ENCODE measurements at places on chromosomes 5 and 9. TPM values are rescaled to one million over a fixed set of nuclear protein-coding genes. Genes with fewer than 3 reads are reported as not detected.

SHOC1 gene
- total RNA-seq, result not detected

DNAH5 gene
- total RNA-seq, result 4.7 TPM

F12 gene
- total RNA-seq, result 0.56 TPM

RNF183 gene
- not detected for total RNA-seq

PLCXD3 gene
- total RNA-seq, result under 0.01 TPM

FAM163B gene
- not detected for total RNA-seq

LRRC70 gene
- total RNA-seq, result 0.83 TPM

CTNNAL1 gene
- total RNA-seq, result 186 TPM

PCDHB13 gene
- 0.18 TPM for total RNA-seq

RAD23B gene
- 126 TPM for total RNA-seq

GPR150 gene
- under 0.01 TPM for total RNA-seq

SPATA31E1 gene
- total RNA-seq, result not detected

LOX gene
- 277 TPM for total RNA-seq

ARHGEF37 gene
- total RNA-seq, result 0.28 TPM

ALDH1B1 gene
- total RNA-seq, result 37.6 TPM

SLC28A3 gene
- total RNA-seq, result 1.9 TPM

SPATA31D4 gene
- not detected for total RNA-seq

GBGT1 gene
- 1.8 TPM for total RNA-seq

MEIKIN gene
- not detected for total RNA-seq

RFESD gene
- 2.7 TPM for total RNA-seq

TNC gene
- 170 TPM for total RNA-seq
